ENCODE measurements at places on chromosomes 3 and 15. TPM values are rescaled to one million over a fixed set of nuclear protein-coding genes. Genes with fewer than 3 reads are reported as not detected.

The TF gene
- total RNA-seq, result not detected

The CEMIP gene
- total RNA-seq, result 3.1 TPM

The PCOLCE2 gene
- 17.3 TPM for total RNA-seq

The CD80 gene
- total RNA-seq, result not detected

The RSRC1 gene
- 39.5 TPM for total RNA-seq

The SLC12A1 gene
- not detected for total RNA-seq

The THRB gene
- total RNA-seq, result 9.7 TPM

The GUCA1C gene
- not detected for total RNA-seq

The TMPRSS7 gene
- total RNA-seq, result not detected

The CHSY1 gene
- 19.5 TPM for total RNA-seq

The RTP4 gene
- 0.11 TPM for total RNA-seq

The ASB7 gene
- total RNA-seq, result 9.6 TPM

The SNRPN gene
- total RNA-seq, result 131 TPM

The OXTR gene
- total RNA-seq, result 21.5 TPM

The PTPRG gene
- total RNA-seq, result 0.29 TPM

The RBP2 gene
- total RNA-seq, result not detected

The TEX55 gene
- total RNA-seq, result 0.33 TPM

The CHRFAM7A gene
- total RNA-seq, result not detected

The NMNAT3 gene
- total RNA-seq, result 4.8 TPM

The SOX2 gene
- not detected for total RNA-seq

The DTWD1 gene
- 9.1 TPM for total RNA-seq

The TGM5 gene
- total RNA-seq, result not detected

The LRRC31 gene
- total RNA-seq, result 0.04 TPM

The FAM81A gene
- 2.5 TPM for total RNA-seq

The NEO1 gene
- 1.2 TPM for total RNA-seq

The USP4 gene
- total RNA-seq, result 19.9 TPM

The HDC gene
- total RNA-seq, result not detected

The CCDC9B gene
- total RNA-seq, result 56.1 TPM

The CCR9 gene
- total RNA-seq, result not detected

The C2CD4B gene
- not detected for total RNA-seq

The GATM gene
- 0.87 TPM for total RNA-seq

The NKTR gene
- total RNA-seq, result 37.6 TPM

The RHOV gene
- total RNA-seq, result 39.5 TPM

The NUP210 gene
- 75.3 TPM for total RNA-seq

The GOLGA8M gene
- total RNA-seq, result 0.51 TPM

The AQP9 gene
- 0.12 TPM for total RNA-seq

The CELF6 gene
- total RNA-seq, result not detected

The GHSR gene
- not detected for total RNA-seq

The KIF9 gene
- total RNA-seq, result 22.7 TPM

The CXCR6 gene
- total RNA-seq, result not detected

The DHFR2 gene
- 2.2 TPM for total RNA-seq

The CDC25A gene
- 42.4 TPM for total RNA-seq
